T1000 (cell line): ENCODE measurements at places on chromosomes 7 and 10.

GRCh38 chr10:21807180-21807579 is 196.3 kb downstream of the DNAJC1 start:
- DNase-seq: no peak

- DNase-seq: no peak
These were observed 60.4 kb upstream of the FGFR2 start for GRCh38 chr10:121658611-121659010.

GRCh38 chr10:30034433-30035137 is 24.8 kb downstream of the JCAD start:
- DNase-seq: no peak

DNA sequence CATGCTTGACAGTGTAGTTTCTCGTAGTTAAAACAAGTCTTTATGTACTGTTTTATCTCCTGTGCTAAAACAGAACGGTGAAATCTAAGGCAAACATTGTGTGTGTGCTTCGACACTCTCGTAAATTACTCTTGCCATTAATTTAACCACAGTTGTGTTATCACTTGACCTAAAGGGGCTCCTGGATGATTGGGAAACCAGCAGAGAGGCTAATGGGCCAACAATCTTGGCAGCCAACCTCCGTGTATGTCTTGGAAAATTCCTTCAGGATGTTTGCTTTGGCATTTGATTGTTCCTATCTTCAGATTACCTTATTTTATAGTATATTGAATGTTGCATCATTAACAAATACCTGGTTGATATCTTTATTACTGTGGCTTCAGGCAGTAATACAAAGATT is 409.5 kb downstream of the SDK1 start:
- DNase-seq: no peak

DNA sequence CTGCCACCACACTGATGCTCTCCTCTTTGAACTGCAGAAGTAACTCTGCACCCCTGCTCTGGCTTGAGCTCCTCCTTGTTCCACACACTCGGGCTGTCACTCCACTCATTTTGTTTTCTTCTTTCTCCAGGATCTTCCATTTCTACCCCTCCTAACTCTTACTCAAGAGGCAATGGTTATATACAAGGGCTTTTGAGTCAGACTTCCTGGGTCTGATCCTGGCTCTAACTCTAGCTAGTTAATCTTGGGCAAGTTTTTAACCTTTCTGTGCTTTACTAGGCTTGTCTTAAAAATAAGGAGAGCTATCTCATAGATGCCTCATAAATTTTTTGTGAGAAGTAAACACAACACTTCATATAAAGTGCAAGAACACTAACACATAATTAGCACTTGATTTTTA is 45.3 kb upstream of the GNAI1 start:
- DNase-seq: no peak

GRCh38 chr7:15130666-15131541 is 228.4 kb upstream of the DGKB start:
- DNase-seq: no peak

DNA sequence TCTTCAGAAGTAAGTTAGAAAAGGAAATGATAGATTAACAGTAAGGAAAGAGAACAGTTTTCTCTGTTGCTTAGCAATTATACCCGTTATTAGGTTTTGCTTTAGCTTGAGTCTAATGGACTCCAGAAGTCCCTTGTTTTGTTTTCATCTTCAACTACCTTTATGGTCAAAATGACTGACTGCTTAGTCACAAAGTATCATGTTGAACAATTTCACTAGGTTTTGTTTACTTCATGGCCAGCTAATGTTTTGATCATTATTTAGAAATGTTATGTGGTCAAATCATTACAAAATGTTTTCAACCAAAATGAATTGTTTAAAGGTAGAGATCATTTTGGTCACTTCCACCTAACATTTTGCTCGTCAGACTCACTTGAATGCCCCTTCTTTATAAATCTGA is 1.9 kb downstream of the UBN2 start:
- no peak for DNase-seq

DNA sequence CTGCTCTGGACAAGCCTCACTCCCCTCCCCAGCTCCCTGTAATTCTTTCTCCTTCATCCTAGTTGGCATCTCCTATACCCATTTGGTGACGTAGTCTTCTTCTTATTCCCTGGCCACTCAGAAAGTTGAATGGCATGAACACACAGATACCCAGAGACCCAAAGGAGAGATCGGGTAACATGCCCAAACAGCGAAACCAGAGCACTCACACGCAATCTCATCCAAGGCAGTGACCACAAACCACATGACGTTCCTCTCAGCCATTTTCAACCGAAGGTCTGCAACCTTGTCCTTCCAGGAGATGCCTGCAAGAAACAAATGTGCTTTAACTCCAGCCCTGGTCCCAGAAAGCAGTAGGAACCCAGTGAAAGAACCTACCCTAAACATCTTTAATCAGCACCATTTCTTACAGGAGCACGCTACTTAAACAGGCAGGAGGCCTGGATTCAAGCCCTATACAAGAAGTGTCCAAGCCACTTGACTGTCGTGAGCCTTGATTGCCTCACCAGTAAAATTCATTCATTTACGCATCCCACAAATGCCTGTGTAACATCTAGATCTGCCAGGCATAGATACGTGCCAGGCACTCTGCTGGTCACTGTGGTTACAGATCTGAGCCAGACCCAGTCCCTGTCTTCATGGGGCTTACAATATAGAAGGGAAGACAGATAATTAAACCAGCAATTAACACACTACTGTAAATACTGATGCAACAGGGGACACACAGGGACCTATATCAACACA is 37.1 kb downstream of the XPNPEP1 start:
- DNase-seq: no peak
